Stimulated activated CD4-positive, alpha-beta T cell treated with anti-CD3 and anti-CD28 coated beads, Interleukin-2, amount 100 ng/mL, for 4 hours (primary cell): ENCODE measurements at places on chromosomes 7 and 10.

DNA sequence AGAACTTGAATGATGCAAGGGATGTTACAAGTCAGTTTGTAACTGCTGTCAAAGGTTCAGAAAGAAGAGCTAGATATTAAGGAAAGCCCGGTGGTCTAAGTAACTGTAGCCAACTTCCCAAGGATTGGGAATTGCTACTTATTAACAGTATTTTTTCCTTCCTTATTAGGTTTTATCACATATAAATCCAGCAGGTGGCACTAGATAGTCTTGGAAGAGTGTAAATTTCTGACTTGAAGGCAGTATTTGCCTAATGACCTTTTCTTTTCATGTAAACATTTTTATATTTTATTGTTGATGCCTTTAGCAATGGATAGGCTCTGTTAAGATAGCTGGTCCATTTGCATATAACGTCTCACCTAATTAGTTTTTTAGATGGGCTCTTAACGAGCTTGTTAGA lies 51.2 kb downstream of the ANLN start:
- DNase-seq: no peak

- DNase-seq: no peak
These were observed 165.5 kb downstream of the MDFIC start for GRCh38 chr7:115087437-115087836.

GRCh38 chr7:96041171-96041570 lies 268.8 kb downstream of the DYNC1I1 start:
- no peak for DNase-seq

DNA sequence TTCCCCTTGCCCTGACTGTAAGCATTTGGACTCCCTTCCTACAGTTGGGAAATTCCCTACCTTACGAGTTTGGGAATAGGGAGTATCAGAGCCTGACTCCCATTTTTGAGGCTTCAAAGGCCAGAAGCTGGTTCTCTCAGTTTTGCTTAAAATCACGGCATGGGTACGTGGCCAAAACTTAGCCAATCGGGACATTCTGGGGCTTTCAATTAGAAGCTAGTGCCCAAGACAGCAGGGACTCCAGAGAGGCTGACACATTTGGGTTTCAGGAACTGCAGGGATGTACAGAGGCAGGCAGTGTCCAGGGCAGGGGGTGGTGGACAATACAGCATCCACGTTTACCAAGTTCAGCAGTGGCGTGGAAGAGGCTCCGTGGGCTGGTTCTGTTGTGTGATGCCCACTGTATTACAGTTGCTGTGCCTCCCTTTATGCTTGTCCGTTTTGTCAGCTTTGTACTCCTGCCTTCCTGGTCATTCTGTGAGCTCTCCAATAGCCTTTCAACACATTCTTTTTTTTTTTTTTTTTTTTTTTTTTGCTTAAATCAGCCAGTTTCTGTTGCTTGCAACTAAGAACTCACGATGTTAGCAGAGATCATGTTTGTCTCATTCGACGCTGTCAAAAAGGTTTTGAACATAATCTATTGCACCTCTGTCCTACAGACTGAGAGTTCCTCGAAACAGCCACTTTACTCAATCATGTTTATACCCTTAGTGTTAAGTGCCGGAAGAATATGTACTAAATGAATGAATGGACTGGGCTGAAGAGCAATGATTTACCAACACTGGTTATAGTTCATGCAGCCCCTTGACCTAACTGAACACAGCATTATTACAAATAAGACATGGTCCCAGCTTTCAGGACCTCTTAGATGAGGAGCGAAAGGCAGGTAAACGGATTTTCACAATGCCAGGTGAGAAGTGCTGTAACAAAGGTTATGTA lies 1.1 kb downstream of the GGCT start:
- DNase-seq: no peak

DNA sequence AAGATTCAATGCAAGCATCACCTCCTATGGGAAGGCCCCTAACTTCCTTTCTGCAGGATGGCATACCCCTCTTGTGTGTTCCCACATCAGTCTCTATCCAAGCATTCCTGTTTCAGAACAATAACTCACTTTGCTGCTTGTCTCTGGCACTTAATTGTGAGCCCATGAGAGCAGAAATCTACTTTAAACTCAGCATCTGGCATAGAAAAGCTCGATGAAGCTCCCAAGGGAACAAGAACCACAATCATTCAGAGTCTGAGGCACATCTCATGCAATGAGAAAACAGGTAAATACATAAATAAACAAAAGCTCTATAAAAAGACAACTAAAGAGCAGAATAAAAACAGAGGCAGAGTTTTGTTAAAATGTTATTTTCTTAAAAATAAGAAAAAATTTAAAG lies 66.2 kb downstream of the VPS41 start:
- DNase-seq: no peak

DNA sequence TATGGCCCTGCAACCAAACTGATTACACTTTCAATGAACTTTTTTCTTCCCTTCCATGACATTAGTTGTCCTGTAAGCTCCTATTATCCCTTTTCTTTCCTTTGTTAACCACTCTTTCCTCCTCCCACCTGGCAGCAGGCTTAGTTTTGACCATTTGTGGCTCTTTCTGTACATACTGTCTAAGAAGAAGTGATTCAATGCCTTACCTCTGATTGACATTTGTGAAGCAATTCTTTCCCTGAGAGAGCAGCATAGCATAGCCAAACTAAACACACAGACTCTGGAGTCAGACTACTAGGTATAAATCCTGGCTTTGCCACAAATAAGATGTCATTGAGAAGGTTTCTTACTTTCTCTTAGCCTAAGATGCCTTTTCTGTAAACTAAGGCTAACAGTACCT lies 48.9 kb downstream of the AHR start:
- DNase-seq: no peak

DNA sequence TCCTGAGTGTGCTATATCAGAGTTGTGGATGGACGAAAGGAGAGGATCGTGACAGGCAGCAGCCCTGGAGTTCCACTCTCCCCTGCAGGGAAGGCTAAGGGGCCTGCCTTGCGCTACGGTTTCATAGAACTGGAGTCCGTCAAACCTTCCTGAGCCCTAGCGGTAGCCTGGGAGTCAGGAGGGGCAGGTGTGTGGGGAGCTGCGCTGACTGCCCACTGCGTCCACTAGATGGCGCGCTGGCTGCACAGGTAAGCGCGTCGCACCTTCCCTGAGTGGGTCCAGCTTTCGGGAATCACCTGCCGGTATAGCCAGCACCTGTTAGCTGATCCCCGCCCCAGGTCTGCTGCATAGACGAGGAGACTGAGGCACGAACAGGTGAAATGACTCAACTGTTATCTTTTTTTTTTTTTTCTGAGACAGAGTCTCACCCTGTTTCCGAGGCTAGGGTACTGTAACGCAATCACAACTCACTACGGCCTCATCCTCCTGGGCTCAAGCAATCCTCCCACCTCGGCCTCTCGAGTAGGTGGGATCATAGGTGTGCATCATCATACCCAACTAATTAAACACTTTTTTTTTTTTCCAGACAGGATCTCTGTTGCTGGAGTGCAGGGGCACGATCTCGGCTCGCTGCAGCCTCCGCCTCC lies 20.2 kb upstream of the BAIAP2L1 start:
- peak; percentile 47 for DNase-seq

- no peak for DNase-seq
These were observed 170.8 kb upstream of the CDCA7L start for GRCh38 chr7:22116451-22117030.
